ENCODE measurements at places on chromosomes 4 and X.

DNA sequence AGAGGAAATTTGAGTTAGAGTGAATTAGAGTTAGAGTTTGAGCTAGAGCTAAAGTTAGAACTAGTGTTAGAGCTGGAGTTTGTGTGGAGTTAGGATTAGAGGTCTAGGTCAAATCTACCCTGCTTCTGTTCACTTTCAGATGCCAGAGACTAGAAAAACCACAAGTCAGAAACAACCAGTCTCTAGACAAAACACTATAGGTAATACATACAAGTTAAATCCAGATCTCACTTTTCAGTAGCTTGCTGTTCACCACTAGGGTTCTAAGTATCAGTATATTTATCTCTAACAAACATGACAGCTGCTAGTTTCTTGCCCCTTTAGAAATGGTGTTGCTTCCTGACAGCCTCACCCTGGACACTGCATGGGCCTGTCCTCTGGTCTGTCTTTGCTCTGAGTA, 300.7 kb downstream of the ARAP2 start:
- DNase-seq: no peak

GRCh38 chr4:70632028-70632427, 3.5 kb downstream of the ENAM start:
- peak; percentile 64 for DNase-seq

DNA sequence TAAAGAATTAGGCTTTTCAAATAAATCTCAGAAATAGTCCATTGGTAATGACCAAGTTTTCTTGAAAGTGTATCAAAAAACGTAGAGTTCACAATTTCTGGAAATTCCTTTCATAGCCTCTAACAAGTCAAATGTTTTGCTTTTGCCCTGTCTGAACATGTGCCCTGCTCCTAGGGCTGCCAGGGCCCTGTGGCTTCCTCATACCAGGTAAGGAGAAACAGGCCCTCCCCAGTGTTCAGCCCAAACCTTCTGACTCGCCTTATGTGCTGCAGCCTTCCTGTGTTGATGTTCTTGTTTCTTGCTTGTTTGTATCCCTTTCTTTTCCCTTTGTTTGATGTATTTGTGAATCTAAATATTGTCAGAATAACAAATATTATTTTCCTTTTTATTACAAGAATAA, 146.1 kb upstream of the PACRGL start:
- no peak for DNase-seq

- DNase-seq: peak; percentile 61
Measured at GRCh38 chr4:181528570-181529184, 714.5 kb upstream of the TENM3 start.

GRCh38 chr4:14862891-14863290, 139.4 kb upstream of the CPEB2 start:
- no peak for DNase-seq

DNA sequence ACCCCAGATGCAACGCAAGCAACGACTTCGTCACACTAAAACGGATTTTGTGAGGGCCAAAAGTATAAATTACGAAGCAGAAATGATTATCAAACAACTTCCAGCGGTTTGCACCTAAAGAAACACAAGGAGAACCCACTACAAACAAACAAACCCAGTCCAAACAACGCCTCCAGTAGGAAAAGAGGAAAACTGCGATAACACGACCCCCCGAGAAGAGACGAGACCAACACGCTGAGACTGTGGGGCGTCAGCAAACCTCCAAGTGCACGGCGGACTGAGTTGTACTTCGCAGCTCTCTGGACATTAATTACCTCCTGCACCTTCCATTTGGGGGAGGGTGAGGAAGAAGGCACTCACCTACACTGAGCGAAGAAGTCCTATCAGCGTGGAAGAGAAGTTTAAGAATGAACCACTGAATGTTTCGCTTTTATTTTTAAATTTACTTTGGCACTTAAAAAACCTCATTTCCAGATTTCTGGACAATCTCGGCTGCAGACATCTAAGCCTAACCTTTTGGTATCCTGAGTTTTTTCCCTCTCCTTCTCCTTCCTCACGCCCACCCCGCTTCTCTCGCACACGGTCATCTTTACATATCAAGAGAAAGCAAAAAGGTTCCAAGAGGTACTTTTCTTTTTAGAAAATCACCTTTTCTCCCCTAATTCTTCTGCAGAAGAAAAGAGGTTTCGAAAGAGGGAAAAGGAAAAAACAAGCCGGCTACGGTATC, at the start of gene MAB21L2:
TSS of gene MAB21L2 (plus strand) at position 6 of the 727 bp plus-strand sequence. CDS start 879 bp downstream, outside the sequence.
- peak; percentile 49 for DNase-seq

GRCh38 chrX:107576392-107576791, 51.9 kb upstream of the PRPS1 start:
- DNase-seq: no peak

DNA sequence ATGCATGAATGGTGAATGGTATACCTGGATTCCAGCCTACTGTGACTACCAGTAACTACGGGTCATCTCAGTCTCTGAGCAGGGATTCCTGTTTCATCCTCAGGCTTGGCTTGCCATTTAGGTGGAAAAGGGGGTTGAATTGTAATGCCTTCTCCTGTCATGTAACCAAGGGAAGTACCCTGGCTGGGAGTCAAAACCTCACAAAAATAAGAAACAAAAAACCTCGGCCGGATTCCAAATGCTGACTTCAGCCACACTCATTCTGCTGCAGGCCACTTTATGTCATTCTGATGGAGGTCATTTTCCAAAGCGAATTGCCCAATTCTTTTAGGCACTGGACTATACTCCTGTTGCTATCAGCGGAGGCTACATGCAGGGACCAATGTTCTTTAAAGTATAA, 324.7 kb downstream of the LDB2 start:
- DNase-seq: peak; percentile 47

GRCh38 chr4:48197643-48198237, 63.7 kb upstream of the TXK start:
- no peak for DNase-seq

GRCh38 chr4:186806679-186807421, 83.2 kb upstream of the FAT1 start:
- no peak for DNase-seq

DNA sequence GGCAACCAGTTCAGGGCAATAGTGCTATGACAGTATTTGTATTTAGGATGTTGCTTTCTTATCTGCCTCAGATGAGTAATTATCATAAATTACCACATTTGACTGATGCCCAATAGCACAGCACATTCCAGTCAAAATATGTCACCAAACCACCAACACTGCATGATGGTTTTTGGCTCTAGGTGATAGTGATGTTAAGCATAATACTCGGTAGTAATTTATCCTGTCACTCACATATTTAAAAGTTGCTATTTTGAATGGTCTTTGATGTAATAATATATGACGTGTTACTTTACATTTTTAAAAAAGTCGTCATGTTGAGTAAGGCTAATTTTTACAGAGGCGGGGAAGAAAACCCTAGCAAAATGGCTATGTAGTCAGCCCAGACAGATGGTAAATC, 42.5 kb downstream of the UNC5C start:
- peak; percentile 26 for DNase-seq

- no peak for DNase-seq
Measured at GRCh38 chr4:184400891-184401290, 73.5 kb downstream of the IRF2 start.

DNA sequence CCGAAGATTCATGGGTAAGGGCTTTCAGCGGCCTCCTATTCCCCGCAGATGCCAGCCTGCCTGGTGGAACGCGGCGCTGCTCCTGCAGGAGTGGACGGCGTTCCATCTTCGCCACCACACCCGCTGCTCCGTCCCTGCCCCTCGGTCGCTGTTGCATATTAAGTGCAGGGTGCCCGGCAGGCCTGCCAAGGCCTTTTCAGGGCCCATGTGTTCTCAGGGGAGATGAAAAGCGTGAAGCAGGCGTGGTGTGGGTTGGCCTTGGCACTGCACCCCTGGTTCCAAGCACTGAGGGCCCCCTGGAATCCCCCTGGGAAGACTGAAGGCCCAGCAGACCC, 52.0 kb downstream of the SORCS2 start:
- DNase-seq: no peak

- DNase-seq: no peak
Measured at GRCh38 chr4:116632269-116632668, 453.1 kb downstream of the TRAM1L1 start.

- DNase-seq: peak; percentile 21
Measured at GRCh38 chr4:67988991-67989390, 25.7 kb upstream of the TMPRSS11A start.

GRCh38 chr4:6408263-6408662, 64.2 kb downstream of the PPP2R2C start:
- no peak for DNase-seq

GRCh38 chr4:8762356-8762755, 109.3 kb downstream of the HMX1 start:
- DNase-seq: no peak

- DNase-seq: no peak
Measured at GRCh38 chr4:108359130-108359985, 190.6 kb upstream of the LEF1 start.

DNA sequence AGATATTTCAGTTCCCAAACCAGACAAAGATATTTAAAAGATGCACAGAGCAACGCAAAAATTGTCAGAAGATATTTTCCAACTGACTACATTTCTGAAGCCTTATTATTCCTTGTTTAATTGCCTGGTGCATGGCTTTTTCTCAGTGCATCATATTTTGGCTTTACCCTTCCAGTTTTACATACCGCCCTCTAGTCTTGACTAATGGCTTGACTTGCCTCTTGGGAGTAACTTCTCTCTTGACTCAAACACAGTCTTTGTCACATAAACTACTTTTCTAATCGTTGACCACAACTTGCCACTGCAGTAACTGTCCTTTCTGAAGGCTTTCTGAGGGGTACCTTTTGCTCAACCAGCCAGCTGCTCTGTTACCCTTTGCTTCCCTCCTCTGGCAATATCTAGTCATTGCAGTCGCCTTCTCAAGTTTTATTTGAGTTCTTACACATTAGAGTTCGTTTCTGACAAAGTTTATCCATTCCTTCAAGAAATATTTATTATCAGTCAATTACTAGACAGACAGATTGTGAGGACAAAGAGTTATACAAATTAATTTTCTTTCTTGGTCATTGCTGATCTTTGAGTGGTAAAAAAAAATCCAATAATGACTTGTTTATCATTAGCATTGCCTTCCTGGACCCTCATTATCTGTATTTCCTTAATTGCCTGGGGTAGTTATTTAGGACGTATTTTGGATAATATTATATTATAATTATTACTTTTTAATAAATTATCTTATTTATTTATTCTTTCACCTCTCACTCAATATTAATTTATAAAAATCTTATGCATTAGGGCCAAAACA, 506.9 kb upstream of the PCDH10 start:
- peak; percentile 44 for DNase-seq

- DNase-seq: no peak
Measured at GRCh38 chr4:4639370-4639769, 97.5 kb upstream of the STX18 start.

DNA sequence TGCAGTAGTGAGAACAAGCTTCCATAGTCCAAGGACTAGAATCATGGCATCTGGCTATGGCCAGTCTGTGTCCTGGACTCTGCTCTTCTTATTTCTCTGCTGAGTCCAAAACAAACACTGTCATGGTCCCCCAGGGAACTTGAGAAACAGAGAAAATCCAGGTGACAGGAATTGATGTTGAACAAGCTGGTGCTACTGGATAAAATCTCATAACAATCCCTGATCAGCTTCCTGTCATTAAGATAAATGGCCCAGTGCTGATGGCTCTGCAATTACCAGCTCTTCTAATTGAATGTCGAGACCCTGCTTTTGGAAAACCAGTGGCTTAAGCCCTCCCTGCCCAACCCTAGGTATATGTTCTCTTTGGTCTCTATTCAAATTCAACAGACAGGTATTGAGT, 58.8 kb upstream of the ARHGAP36 start:
- DNase-seq: no peak

DNA sequence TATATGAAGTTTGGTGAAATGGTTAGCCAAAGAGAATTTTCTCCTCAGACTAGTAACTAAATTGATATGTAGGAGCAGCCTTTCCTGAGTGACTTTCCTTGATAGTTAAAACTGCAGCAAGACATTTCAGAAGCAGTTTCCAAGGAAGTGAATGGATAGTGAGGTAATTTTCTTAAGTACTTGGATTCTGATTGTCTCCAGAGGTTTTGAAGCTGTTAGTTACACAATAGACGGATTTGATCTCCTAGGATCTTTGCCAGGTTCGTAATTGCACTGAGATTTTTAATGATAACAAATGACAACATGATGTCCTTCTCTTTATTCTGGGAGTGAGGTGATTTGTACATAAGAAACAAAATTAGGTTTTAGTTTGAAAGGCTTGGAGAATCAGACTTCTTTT, 29.2 kb downstream of the PRRG1 start:
- peak; percentile 39 for DNase-seq

- DNase-seq: peak; percentile 5
Measured at GRCh38 chrX:20063716-20064351, 52.9 kb downstream of the MAP7D2 start.

DNA sequence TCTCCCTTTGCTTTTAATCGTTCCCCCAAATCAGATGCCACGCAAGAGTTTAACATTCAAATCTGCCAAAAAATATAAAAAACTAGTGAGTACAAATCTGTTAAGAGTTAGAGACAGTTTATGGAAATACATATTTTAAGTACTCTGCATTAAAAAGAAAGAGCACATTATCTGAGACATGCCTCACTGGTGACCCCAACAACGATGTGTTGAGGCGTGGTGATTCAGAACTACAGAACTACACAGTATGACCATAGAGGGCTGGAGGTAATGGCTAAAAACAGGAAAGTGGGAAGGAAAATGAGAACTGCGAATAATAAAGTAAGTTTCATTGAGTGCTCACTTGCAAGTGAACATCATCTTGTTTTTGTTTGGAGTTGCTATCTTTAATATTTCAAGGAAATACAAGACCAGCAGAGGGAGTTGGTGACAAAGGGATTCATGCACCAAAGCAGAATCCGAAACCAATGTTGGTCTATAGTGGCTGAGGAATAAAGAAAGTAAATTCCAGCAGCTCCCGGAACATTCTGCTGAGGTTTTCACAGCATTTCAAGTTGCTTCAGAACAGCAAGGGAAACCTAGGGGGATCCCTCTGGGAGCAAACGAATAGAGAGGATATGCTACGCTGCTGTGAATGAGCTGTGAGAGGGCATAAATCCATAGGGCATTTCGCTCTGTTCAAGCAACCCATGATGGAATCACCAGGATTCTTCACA, 92.2 kb downstream of the DCHS2 start:
- peak; percentile 14 for DNase-seq

GRCh38 chrX:149114001-149114400, 391.1 kb downstream of the IDS start:
- DNase-seq: no peak

DNA sequence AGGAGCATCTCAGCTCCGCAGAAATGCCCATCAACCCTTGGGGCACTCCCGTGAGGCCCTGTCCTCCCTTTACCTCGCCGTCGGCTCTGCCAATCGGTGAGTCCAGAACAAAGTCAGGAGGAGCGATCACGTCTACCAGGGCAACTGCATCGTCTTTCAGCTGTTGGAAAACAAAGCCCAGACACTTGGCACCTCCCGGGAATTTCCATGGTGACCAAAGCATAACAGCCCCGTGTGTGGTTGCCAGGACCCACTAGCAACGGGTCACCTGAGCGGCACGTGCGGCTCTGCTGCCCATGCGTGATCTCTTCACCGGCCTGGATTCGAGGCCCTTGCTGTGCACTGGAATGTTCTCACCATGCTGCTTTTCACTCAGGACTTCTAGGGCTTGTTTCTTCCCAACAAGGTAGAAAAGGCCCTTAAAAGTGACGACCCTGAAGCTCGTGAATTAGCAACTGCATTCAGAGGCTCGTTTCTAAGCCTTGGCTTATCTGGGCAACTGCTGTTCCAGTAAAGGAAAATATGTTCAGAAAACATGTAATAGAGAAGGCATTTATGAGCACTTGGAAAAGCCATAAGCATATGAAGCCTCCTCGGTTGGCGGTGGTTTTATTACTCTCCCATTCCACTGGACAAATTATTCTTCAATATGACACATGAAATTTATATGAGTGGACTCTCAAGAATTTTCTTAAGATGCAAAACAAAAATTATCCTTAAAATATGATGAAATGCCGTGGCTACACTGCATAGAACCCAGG, 69.5 kb downstream of the ACOX3 start:
- DNase-seq: no peak

GRCh38 chrX:140764401-140764919, 54.9 kb downstream of the LINC00632 start:
- DNase-seq: peak; percentile 37

Measured in iris pigment epithelial cell (primary cell).